Hematopoietic multipotent progenitor cell treated with erythropoietin and hydrocortisone succinate and interleukin-3 and kit ligand, for 17 days (in vitro differentiated cells): ENCODE measurements at places on chromosomes 11 and 22.

DNA sequence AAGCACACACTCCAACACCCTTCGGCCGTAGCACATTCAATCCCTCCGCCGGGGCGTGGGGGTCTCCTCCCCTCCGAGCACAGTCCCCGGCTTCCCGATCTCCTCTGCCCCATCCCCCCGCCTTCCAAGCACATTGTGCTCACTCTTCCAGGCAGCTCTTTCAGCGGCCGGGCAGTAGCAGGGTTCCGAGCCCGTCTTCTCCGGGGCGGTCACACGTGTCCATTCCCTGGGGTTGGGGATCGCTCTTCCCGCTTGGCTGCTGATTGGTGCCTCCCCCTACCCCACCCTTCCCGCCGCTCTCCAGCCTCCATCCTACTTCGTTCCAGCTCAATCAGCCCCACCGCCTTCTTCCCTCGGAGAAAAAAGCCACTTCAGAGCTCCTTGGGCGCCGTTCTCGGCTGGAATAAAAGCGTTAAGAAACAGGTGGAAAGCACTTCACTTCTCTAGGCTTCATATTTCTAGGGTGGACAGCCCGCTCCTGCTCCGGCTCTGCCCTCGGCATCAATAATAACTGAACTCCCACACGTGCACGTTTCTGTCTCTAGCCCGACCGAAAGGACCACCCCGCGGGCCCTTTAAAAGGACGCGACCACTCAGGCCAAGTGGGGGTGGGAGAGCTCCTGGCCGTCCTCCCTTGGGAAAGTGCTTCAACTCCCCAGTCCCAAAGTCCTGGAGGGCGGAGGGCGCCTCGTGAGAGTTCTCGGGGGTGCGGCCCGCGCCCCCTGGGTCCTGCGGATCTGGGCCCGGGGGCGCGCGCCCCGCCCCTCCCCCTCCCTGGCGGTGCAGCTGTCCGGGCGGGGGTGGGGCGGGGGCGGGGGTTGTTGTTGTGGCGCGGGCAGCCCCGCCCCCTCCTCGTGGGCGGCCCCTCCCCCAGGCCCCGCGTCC is 464 bp upstream of the CECR2 start:
- DNase-seq = no peak

DNA sequence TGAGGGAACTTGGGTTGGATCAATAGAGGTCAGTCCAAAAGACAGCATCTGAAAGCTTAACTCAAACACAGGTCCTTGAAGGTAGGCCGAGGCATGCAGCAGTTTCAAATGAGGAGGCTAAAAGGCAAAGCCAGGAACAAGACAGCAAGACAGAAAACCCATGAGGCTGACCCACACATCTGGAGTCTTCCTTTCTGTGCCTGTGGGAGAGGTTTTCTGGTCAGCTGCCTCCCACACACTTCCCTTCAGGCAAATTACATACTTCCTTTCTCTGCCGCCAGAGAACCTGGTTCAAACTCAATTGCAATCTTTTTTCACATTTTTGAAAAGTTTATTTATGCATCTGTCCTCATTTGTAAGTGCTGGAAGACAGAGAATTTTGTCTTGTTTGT is 29.8 kb upstream of the CRTAM start:
- DNase-seq = no peak

DNA sequence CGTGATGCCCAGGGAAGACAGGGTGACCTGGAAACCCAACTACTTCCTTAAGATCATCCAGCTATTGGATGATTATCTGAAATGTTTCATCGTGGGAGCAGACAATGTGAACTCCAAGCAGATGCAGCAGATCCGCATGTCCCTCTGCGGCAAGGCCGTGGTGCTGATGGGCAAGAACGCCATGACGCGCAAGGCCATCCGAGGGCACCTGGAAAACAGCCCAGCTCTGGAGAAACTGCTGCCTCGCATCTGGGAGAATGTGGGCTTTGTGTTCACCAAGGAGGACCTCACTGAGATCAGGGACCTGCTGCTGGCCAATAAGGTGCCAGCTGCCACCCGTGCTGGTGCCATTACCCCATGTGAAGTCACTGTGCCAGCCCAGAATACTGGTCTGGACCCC is 43.5 kb upstream of the DAGLA start:
- DNase-seq = no peak

- no peak for DNase-seq
These were observed 16.9 kb upstream of the TRMU start for GRCh38 chr22:46318576-46318975.

GRCh38 chr11:29495676-29496075 is 521.2 kb downstream of the KCNA4 start:
- no peak for DNase-seq

GRCh38 chr11:75893251-75893650 is 78.2 kb downstream of the UVRAG start:
- no peak for DNase-seq

DNA sequence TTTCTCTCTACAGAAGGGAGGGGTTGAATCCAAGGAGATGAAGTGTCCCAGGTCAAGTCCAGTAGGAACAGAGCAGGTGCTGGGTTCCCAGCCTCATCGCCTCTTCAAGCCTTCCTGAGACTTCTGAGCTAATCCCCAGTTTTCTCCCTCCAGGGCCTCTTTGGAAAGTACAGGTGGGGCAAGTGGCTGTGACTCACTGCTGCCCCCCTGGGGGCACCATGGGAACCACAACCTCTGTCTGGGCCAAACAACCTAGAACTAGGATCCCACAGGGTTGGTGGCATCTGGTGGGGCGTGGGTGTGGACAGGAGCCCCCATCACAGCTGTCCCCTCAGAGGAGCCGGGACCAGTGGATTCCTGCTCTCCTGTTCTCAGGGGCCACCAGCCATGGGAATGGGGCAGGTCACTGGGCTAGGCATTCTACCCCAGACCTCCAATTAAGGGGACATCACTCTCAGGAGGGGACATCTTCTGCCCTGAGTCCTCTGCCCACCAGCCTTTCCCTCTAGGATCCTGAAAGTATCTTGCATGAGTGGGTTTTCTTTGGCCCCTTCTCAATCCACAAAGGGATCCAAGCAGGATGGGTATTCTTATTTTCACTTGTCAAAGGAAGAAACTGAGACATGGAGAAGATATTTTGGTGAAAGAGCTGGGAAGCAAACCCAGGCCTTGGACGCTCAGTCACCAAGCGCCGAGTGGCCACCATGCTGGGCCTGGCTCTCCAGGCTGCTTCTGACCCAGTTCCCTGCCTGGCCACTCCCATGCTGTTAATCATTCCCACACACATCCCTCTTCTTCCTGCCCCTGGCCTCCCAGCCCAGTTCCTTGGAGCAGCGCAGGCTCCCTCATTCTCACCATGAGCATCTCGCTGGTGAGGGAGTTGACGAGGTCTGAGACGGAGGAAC is 23.8 kb downstream of the LRRC10B start:
- peak; percentile 50 for DNase-seq

GRCh38 chr22:32723643-32724042 is 77.9 kb upstream of the TIMP3 start:
- DNase-seq = no peak

- no peak for DNase-seq
These were observed 1371.2 kb downstream of the BRD1 start for GRCh38 chr22:48456449-48456848.

- DNase-seq = no peak
These were observed 100.1 kb downstream of the NAT10 start for GRCh38 chr11:34205326-34206035.

DNA sequence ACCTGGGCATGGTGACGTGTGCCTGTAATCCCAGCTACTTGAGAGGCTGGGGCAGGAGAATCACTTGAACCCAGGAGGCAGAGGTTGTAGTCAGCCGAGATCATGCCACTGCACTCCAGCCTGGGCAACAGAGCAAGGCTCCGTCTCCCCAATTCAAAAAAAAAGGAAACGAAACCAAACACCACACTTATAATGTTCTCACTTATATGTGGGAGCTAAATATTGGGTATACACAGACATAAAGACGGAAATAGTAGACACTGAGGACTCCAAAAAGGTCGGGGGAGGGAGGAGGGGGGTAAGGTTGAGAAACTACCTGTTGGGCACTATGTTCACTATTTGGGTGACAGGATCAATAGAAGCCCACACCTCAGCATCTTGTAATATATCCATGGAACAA is 94.3 kb downstream of the GAB2 start:
- no peak for DNase-seq

DNA sequence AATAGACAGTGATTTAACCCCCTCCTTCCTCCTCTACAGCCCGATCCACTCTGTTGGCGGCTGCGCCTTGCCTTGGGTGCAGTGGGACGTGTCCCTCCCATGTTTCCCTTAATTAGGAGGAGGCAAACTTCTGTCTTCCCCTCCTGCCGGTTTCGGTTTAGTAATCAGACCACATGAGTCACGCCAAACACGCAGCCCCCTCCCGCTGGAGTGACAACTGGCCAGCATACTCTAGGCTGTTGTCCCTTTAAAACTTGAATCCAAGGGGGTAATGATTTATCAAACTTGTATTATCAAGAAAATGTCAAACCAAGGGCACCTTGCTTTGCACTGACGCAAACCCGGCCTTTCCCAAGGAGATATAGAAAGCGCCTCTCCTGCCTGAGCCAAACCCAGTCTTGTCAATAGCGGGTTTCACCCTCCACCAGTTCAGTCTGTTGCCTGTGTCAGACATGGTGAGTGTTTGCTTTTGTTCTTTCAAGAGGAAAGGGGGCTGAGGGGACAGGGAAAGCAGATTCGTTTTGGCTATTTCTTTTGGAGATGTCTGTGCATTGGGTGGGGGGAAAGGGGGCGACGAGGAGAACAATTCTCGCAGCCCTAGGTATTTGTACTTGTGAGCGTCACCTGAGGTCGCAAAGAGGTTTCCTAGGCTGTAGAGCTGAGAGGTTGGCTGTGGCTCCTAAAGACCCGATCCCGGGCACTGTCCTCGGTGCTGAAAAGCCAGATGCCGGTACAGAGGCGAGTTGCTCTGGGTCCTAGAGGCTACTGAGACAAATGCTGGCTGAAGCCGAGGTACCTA is at the start of gene SLC6A5:
Gene SLC6A5, plus strand, starts transcription at position 388 of the 799 bp plus-strand sequence. Its CDS starts 65 bp downstream, at position 453.
- DNase-seq = no peak
